ENCODE measurements at places on chromosomes 6 and 20.

DNA sequence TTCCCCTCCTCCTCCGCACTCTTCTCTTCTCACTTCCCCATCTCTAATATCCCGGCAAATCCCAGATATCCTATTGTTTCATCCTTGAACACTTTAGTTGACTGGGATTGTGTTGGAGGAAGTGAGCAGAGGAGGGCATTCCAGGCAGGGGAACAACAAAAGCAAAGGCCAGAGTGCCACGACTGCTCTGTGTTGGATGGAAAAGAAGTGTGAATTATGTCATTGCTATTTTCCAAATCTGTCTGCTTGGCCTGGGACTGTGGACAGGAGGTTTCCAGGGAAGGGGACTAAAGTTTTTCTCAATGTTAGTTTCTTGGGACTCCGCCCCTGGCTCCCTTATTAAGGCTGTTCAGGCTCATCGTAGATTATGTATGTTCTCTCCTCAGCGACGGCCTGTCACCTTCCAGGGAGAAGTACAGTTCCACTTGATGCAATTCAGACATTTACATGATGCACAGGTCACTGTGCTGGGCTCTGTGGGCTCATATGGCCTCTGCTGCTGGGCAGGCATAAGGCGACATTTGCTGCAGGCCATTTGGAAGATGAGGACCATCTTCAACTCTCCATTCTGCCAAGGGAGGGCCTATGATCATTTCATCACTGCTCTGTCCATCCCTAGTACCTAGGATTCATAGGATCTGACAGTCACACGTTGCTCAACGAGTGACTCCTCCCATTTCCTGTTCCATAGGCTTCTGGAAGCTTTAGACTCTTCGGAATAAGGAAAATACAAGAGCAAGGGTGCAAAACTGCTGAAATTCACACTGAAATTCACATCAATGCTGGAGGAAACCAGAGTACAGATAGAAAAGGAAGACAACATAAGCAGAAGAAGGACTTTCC lies 99.1 kb upstream of the KCNK16 start:
- DNase-seq = no peak

GRCh38 chr6:166678426-166678825 lies 51.4 kb upstream of the RPS6KA2 start:
- no peak for DNase-seq

- DNase-seq = no peak
Observed at GRCh38 chr6:3312604-3313231, 54.0 kb downstream of the PSMG4 start.

DNA sequence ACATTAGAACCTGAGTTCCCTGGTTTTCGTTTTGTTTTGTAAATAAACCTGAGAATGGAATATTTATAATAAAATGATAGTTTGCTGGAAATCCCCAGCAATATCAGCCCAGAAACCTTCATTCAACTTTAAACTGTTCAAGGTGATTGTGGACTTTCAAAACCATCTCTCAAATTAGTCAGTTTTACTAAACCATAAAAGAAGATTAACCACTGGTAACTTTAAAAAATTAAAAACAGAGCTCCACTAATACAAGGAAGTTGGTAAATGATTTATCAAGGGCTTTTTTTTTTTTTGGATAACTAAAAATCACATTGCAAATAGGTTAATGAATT lies 10.0 kb downstream of the MBOAT1 start:
- DNase-seq = no peak

- no peak for DNase-seq
Observed at GRCh38 chr6:51743999-51744398, 343.4 kb downstream of the PKHD1 start.

GRCh38 chr6:195861-196360 lies 96.4 kb upstream of the DUSP22 start:
- peak; percentile 73 for DNase-seq

- no peak for DNase-seq
Observed at GRCh38 chr6:119453242-119454200, 104.0 kb upstream of the MAN1A1 start.

DNA sequence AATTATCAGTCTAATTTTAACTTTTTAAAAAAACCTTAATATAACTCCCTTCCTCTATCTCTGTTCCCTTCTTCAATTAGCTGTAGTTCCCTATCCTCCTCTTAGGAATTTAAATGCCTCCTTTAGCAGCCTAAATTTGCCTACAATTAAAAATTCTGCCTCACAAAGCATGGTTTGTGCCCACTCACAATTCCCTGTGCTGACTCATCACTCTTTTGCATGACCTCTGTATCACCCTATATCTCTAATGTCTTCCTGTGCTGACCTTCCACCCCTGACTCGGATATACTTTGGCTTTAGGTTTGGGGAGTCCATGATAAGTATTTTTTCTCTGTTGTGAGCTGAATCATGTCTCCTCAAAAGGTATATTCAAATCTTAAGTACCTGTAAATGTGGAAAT lies 253.6 kb downstream of the RNF144B start:
- no peak for DNase-seq

DNA sequence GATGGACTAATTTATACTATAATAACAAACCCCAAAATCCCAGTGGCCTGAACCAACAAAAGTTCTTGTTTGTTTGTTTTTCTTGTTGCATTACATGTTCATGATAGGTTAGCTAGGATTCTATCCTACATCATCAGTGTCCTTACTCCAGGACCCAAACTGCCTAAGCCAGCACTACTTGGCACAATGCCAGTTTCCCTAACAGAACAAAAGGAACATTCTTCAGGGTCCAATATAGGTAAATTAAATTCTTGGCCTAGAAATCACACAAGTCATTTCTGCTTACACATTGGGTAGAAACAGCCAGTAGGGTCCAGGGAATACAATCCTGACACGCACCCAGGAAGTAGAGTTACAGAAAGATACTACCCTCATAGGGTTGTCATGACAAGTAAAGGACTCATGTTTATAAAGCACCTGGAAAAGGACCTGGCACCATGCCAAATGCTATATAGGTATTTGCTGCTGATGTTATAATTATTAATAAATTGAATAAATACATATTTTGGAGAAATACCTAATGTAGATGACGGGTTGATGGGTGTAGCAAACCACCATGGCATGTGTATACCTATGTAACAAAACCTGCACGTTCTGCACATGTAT lies 38.8 kb downstream of the RCAN2 start:
- DNase-seq = no peak

- no peak for DNase-seq
Observed at GRCh38 chr6:69456086-69456485, 340.7 kb downstream of the LMBRD1 start.

- DNase-seq = no peak
Observed at GRCh38 chr6:126280287-126280686, 59.6 kb upstream of the CENPW start.

- no peak for DNase-seq
Observed at GRCh38 chr6:74113901-74114300, 417.9 kb downstream of the CD109 start.

DNA sequence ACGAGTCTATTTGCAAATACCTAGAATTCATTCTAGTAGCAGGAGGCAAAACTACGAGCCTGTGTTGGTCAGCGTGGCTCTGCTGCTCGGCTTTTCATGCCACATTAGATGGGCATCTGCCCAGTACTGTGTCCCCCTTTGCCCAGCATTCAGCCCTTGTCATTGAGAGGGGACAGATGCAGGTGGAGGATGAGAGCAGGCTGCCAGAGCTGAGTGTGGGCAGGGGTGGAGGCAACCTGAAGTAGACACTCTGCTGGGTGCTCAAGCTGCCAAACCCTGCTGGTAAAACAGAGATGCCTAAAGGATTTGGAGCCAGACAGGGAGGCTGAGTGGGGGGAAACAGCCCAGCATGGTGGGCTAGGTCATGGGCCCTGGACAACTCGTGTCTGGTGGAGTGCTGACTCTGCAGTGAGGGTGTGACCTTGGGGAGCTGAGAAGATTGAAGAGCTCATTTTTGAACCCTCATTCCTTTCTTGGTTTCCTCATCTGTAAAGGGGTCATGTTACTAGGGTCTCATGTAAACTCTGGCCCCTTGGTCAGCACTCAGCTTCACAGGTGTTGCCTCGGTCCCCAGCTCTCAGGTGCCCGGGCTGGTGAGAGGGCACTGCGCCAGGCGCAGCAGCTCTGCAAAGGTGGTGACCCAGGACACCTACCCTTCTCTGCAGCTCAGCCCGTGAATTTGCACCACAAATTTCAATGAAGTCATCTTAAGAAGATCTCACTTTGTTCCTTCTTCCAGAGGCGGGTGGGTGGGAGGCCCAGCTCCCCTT lies 64.2 kb upstream of the BHLHE23 start:
- no peak for DNase-seq

DNA sequence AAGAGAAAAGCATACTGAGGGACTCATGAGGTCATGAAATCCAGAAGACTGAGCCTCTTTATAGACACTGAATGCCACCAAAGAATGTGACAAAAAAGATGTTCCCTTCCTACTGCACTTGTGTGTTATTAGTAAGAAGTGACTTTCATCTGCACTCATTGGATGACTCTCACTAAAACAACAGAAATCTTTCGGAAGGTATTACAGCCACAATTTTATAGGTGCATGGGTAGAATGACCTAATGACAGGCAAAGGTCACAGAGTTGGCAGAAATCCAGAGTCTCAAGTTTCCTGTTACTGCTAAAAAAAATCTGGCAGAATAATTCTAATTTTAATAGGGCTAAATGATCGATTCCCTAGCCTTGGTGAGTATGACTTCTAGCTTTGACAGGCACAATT lies 13.3 kb downstream of the PKHD1 start:
- no peak for DNase-seq

DNA sequence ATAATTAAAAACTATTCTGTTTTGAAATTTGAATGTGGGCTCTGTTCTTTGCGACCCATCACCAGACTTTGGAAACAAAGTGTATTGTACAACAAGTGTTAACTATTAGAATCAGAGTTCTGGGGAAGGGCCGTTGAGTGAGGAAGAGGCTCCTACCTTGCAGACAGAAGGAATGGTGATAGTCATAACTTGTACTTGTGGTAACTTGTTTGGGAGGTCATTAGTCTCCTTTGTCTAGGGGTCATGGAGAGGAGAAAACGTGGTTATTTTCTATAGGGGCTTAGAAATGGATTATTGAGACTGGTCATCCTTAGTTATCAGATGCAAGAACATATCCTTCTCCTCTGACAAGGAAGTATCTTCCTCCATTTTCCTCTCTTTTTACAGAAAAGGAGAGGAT lies 174.8 kb downstream of the BMP2 start:
- no peak for DNase-seq

GRCh38 chr6:163814494-163815364 lies 400.2 kb downstream of the QKI start:
- DNase-seq = no peak

DNA sequence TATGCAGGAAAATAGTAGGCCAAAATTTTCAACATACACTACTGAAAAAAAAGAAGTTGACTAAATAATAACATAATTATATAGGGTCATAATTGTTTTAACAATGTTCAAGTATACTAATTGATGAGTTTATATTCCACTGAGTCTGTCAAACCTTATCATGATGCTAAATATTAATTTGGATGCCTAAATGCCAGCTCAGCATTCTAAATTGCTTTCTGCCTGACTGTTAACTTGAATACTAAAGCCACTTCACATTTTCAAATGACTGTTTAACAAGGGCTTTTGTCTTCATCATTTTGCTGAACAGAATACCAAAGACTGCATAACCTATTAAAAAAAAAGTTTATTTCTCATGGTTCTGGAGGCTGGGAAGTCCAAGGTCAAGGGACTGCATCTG lies 232.8 kb downstream of the DOK5 start:
- no peak for DNase-seq
